ENCODE measurements at places on chromosomes 7 and 10.

DNA sequence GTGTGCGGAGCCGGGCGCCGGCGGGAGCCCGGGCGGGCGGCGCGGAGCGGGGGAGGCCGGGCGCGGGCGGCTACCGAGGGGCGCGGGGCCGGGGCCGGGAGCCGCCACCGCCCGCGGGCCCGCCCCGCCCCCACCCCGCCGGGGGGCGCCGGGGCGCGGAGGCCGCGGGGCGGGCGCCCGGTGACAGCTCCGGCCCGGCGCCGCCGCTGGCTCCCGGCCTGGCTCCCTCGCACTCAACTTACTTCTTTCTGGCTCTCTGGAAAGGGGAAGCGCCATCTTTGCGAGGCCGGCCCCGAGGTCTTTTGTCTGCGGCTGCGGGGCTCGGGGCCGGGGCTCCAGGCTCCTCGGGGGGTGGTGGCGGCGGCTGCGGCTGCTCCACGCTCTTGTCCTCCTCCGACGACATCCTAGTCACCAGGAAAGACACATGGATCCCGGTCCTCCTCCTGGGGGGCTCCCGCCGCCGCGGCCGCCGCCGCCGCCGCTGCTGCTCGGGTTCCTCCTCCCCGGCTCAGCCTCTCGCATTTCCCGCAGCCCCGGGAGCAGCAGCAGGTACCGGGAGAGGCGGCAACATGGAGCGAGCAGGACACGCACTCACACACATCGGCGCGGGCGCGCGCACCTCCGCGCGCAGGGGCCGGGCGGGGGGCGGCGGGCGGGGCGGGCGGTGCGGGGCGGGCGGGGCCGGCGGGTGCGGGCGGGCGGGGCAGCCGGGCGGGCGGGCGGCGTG is at the start of gene KMT2C:
Gene KMT2C, minus strand, starts transcription at position 620 of the 727 bp plus-strand sequence. Its CDS starts 217 bp downstream, at position 403.
- no peak for DNase-seq

GRCh38 chr10:17161775-17162174 is 32.2 kb upstream of the CUBN start:
- no peak for DNase-seq

DNA sequence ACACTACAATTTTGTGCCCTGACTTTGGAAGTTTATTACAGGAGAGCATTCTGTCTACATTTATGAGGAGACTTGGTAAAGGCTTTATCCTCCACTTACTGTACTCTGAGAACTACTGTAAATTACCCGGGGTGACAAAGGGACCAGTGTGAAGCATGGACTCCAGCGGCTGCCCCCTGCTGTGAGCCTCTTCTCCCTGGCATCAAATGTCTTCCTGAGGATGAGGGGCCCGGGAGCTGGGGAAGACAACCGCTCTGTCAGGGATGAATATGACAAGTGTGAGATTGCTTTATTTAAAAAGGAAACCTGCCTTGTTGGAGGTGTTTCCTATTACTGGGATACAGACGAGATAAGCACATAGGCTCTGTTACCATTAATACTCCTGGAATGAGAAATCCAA is 714.8 kb downstream of the CCSER2 start:
- DNase-seq, result no peak

- no peak for DNase-seq
Observed at GRCh38 chr10:12214763-12215218, 18.8 kb downstream of the CDC123 start.

DNA sequence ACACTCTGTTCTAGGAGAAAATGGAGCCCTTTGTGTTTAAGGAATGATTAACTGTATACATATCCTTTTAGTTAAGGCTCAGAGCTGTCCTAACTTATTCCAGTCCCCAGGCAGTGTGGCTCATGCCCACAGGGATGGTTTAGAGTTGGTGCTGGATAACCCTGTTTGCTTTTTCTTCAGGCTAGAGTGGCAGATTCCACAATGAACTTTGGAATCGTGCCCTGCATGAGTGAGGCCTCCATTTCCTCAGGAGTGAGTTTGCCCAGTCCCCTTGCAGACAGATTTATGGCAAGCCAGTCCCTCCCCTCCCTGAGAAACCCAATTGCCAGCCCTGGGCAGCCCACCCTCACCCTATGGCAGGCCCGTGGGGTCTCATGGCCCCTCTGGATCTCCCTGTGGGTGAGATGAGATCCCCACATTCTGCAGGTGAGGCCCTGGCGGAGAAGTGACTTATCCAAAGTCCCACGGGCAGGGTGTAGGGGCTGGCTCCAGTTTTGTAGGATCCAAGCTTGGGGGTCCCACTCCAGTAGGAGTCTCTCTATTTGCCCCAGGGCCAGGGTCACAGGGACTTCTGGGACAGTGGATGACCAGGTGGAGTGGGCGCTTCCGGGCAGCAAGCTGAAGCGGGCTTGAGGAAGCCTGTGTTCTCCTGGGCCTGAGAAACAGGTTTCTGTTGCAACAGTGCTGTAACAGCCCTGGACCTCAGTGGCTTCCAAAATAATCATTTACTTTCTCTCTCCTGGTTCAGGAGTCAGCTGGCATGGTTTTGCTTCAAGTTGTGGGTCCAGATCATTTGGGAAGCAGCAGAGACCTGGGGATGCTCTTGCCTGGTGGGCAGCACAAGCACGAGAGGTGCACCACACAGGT is 9.0 kb upstream of the COMTD1 start:
- no peak for DNase-seq

- DNase-seq, result no peak
Observed at GRCh38 chr7:127209886-127210285, 42.9 kb downstream of the GRM8 start.

- DNase-seq, result no peak
Observed at GRCh38 chr10:60517805-60518204, 128.1 kb upstream of the ANK3 start.

DNA sequence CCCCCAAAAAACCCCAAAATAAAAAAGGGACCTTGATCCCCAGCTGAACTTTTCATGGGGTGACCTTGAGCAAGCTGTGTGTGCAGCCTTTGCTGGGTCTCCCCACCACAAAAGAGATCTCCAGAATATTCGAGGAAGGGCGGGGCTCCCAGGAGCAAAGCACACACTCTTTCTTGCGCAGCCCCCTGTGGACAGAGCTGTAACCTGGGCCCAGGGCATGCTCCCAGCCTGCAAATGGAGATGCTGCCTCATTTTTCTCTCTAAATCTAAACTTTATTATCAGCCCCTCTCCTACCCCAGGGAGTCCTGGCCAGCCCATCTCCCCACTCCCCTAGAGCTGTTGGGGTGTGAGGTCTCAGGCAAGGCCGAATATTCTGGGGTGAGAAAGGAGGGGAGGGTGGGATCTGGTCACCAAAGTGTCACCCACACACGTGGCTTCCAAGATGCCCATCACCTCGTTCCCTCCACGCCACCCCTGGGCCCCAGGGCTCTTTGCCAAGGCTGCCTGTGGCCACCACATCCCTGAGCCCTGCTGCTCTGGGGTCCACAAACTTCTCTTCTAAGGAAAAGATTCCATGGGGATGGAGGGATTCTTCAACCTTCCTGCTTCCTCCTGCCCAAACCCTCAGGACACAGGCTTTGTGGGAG is 1.7 kb upstream of the CALML3 start:
- DNase-seq, result no peak

- DNase-seq, result no peak
Observed at GRCh38 chr7:138460649-138461607, 869 bp downstream of the TRIM24 start.

GRCh38 chr10:92240289-92241157 is 50.4 kb downstream of the CPEB3 start:
- DNase-seq, result peak; percentile 29

- DNase-seq, result no peak
Observed at GRCh38 chr7:30082686-30083085, 52.1 kb upstream of the MTURN start.

GRCh38 chr7:87060288-87060537 is 759 bp upstream of the ELAPOR2 start:
- no peak for DNase-seq

DNA sequence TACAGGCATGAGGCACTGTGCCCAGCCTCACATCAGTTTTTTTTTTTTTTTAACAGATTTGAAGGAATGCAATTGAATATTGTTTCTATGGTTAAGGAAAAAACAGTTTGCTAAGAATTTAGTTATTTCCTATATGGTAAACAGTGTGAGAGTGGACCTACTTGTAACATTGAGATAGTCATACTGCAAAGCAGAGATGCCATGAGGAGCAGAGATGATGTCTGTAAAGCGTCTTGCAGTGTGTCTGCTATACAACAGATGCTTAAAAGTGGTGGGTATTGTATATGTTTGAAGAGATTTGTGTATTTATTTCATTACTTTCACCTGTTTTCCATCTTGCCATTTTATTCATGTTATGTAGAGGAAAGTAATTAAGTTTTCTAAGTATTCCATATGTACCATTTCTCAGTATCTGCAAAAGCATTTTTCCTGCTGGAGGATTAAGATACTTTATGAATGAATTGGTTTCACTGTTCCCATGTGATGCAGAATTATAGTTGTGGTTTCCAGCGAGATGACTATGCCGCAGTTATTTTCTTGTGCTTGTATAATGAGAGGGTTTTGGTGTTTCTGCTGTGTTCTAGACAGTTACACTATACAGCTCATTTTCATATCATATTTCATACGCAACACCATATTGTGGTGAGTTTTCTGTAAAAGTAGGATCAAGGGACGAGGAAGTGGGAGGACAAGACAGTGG is 26.6 kb downstream of the TET1 start:
- no peak for DNase-seq

DNA sequence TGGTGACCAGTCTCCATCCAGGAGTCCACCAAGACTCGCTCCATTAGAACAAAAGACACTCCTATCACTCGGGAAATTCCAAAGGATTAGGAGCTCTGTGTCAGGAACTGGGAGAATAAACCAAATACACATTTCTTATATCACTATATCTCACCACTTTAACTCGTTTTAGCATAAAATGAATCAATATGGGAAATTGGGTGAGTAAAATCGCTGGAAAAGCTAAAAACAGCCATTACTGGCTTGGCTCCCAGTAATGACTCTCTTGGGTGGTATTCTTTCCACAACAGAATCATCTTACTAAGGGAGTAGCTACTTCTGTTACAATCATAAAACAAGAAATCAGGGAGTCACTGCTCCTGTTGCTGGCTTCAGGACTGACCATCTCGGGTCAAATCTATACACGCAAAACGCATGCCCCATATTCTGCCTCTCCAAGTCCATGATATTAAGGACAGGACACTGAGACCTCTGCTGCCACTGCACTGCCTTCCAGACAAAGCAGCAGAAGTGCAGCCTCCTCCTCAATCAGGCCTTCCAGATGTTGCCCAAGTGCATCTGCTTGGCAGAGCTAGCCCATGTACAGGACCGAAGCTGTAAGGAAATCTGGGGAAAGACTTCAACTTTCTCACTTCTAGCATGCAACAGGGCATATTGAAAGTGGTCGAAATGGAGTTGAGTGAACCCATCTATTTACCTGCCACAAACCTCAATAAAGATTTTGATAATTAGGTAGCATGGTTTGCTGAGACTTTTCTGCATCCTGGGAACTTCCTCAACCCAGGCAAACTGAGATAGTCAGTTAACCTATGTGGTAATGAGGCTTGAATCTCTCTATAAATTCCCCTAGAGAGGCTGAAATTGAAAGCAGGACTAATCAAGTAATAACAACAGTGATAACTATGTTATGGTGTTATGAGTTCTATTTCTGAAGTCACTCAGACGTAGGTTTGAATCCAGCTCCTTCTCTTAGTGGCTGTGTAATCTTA is 14.4 kb upstream of the PANK1 start:
- no peak for DNase-seq

- DNase-seq, result no peak
Observed at GRCh38 chr7:4137552-4137951, 544.5 kb upstream of the FOXK1 start.
